ENCODE measurements at places on chromosomes 6 and 20. TPM values are rescaled to one million over a fixed set of nuclear protein-coding genes. Genes with fewer than 3 reads are reported as not detected.

DNA sequence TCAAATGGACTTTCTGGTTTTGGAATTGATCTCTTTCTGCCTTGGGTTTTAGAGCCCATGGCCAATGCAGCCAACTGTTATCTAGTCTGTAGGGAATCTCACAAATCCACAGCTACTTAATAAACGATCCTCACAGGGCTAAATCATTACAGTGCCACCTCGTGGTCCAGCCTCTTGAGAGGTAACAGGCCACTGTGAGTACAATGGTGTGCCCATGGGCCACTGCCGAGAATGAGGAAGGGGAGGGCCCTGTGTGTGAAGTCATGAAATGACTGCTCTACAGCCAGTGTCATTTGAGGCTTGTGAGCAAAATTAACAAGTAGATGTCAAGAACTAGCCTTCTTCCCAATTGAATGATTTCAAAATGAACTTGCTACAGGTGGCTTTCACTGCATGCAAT, 54.3 kb upstream of the GMPR start:
- DNase-seq, result no peak

DNA sequence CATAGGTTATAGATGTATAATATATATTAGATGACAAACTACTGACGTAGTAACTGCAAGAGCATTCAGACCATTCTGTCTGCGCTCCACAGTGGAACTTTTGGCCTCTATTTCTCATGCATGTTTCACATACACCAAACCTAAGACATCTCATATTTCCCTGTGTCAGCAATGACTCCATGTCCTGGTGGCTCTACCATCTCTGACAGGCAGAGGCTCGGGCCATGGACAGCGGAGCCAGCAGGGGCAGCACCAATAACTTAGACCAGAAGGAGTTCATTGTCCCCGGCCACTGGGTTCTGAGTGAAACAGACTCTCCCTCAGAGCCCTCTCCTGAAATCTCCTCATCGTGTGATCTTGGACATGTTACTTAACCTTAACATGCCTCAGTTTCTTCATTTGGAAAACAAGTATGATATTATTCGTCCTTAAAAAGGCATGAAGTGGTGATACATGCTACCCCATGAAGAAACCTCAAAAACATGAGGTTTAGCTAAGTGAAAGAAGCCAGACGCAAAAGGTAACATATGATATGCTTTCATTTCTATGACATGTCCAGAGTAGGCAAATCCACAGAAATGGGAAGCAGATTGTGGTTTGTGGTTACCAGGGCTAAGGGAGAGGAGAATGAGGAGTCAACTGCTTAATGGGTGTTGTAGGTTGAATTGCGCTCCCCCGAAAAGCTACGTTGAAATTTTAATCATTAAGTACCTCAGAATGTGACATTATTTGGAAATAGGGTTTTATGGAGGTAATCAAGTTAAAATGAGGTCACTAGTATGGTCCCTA, 564.0 kb upstream of the JARID2 start:
- DNase-seq, result no peak

- DNase-seq, result no peak
Observed at GRCh38 chr20:9884061-9884460, 45.2 kb upstream of the PAK5 start.

GRCh38 chr6:13338038-13338437, 9.7 kb upstream of the TBC1D7 start:
- no peak for DNase-seq

GRCh38 chr6:46979206-46979605, 57.5 kb upstream of the ADGRF5 start:
- no peak for DNase-seq

DNA sequence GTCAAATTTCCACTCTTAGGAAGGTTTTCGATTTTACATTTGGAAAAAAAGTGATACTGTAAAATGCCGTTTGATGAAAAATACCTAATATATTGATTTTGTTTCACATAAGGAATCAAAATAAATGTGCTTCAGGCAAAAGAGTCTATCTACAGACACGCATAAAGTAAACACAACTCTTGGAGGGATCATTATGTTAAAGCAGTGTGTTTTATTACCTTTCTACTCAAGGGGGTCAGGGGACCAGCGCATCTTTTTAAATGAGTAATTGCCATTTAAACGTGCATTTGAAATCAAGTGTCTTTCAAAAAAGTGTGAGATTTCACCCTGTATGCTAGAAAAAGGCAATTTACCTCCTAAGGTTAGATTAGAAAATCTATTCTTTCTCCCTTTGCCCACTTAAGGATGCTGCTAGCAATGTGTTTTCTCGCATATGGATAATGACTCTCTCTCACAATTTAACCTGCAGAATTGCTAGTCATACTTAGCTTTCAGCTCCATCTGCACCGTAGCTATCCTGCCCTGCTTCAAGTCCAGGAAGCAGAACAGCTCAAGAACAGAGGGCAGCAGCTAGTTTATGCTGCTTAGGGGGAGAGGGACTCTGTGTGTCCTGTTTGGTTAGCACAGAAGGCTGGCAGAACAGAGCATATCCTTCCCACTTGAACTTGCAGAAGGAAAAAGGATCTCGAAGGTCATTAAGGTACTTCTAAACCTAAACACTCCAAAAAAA, 35.0 kb downstream of the NKAIN2 start:
- no peak for DNase-seq

- no peak for DNase-seq
Observed at GRCh38 chr6:43378631-43379030, 9.2 kb upstream of the ZNF318 start.

FAM162B gene
- 1.4 TPM for total RNA-seq

WDR27 gene
- total RNA-seq, result 4.7 TPM

ZC3H12D gene
- 0.30 TPM for total RNA-seq

TREML1 gene
- not detected for total RNA-seq
